M059J (cell line): ENCODE measurements at places on chromosomes 2 and 18. TPM values are rescaled to one million over a fixed set of nuclear protein-coding genes. Genes with fewer than 3 reads are reported as not detected.

PROC gene
- 0.64 and 1.6 TPM in 2 replicates for total RNA-seq

POTEI gene
- total RNA-seq = 0.02 TPM in 1 of 2 replicates, not detected in the other

GRCh38 chr2:62204998-62205496, 9.1 kb downstream of the B3GNT2 start:
- no peak for DNase-seq

DNA sequence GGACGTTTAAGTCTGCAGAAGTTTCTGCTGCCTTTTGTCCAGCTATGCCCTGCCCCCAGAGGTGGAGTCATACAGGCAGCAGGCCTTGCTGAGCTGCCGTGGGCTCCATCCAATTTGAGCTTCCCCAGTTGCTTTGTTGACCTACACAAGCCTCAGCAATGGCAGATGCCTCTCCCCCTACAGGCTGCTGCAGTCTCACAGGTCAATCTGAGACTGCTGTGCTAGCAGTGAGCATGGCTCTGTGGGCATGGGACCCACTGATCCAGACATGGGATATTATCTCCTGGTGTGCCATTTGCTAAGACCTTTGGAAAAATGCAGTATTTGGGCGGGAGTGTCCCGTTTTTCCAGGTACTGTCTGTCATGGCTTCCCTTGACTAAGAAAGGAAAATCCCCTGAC, 726.0 kb downstream of the ERBB4 start:
- DNase-seq = no peak

- DNase-seq = no peak
Observed at GRCh38 chr2:173101687-173102086, 26.0 kb downstream of the MAP3K20 start.

DNA sequence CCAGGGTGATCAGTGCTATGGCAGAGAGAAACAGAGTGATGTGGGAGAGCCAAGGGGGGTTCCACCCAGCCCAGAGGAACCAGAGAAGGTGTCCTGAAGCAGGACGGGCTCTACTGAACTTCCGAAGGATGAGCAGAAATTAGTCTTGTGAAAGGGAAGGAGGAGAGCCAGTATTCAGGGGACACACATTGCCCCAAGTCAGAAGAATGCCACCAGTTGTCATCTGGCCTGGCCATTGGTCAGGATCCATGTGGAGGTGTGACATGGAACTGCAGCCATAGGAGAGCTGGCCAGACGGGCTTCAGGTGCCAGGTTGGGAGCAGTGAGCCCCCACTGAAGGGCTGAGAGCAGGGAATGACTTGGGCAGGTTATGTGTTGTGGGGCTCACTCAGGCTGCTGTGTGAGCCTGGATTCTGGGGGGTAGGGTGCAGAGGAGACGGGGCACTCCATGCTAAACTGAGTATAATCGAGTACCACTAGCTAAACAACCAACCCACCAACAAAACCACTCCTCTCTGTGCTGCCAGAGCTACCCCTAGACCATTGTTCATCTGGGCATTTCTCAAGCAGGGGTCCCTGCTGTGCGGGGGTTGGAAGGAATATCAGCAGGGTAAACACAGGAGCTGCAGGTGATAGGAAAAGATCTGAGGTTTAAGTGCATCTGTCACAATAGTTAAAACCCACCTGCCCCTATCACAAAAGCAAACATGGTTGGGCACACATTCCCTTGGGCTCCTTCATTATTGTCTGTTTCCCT, 25.3 kb downstream of the MARCO start:
- no peak for DNase-seq

DNA sequence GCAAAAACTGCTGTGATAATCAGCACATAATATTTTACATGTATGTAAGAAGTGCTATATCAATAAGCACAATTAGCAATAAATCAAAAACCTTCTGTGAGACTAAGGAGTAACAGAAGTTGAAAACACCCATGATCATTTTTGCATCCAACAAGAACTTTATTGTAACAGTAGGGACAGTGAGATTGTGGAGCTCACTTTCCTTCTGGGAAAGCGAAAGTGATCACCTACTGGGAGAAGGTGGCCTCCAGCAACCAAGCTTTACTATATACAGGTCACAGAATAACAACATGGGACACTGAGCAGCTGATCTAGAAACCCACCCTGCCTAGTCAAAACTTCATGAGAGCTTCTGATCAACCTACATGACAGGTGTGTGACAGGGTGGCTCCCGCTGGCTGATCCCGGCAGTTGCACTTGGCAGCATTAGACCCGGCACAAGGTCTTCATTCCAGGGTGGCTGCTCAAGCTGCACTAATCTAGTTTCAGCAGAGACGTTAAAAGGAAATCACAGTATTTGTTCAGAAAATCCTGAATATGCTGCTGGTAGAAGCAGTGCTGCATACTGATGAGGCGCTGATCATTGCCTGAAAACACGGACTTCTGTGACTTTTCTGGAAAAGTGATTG, 63.5 kb upstream of the ARL5A start:
- DNase-seq = peak; percentile 9

- DNase-seq = no peak
Observed at GRCh38 chr18:52715991-52716390, 376.0 kb downstream of the DCC start.

- DNase-seq = peak; percentile 86
Observed at GRCh38 chr2:134683561-134684112, 35.2 kb downstream of the TMEM163 start.

GRCh38 chr2:226873051-226873620, 37.3 kb downstream of the RHBDD1 start:
- peak; percentile 61 for DNase-seq

MAPK4 gene
- not detected in 2 replicates for total RNA-seq

GRCh38 chr2:238146884-238147544, 8.5 kb downstream of the KLHL30 start:
- no peak for DNase-seq

RBM43 gene
- total RNA-seq = 1.3 and 3.2 TPM in 2 replicates

ARL4C gene
- 48.1 and 65.8 TPM in 2 replicates for total RNA-seq

C2orf15 gene
- 0.39 and 1.4 TPM in 2 replicates for total RNA-seq

MIB1 gene
- 26.5 and 39.6 TPM in 2 replicates for total RNA-seq

GRCh38 chr2:64769392-64770044, 115.8 kb upstream of the SERTAD2 start:
- no peak for DNase-seq

RESP18 gene
- total RNA-seq = not detected in 2 replicates

ICOS gene
- not detected in 2 replicates for total RNA-seq

C2orf66 gene
- total RNA-seq = not detected in 2 replicates

DNA sequence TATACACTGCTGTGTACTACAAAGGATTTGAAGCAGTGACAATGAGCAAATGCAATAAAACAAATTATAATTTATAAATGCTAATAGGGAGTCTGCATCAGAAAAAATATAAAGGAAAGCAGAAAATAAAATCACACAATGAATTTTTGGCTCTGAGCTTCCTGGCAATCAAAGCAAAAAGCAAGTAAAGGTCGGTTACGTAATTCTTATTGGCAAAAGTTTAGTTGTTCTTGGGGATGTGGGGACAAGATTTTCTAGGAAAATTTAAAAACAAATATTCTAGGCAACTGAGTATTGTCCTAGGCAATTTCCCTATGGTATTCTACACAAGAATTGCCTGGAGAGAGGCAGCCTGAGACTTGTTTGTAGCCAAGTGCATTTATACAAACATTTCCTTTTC, 1.8 kb downstream of the ORC2 start:
- no peak for DNase-seq

DNA sequence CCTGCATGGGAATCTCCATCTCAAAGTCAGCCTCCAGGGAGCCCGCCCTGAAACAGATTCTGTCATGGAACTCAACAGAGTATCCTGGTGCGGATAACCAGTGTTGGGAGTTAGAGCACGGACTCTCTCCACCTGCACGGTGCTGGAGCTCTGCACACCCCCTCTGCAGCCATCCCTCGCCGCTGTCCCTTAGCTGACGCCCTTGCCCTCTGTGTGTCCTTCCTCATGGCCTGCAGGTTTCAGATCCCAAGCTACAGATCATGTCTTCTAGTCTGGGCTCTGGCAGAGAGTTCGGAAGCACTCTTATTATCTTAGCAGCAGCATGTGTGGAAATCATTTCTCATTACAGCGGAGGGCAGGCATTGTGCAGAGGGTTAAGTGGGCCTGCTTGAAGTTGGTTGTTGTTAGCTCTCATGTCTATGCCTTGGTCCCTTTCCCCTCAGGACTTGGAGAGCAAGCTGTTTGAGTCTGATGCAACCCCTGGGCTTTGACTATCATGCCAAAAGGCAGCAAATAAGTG, 26.0 kb downstream of the TMEM127 start:
- no peak for DNase-seq

GRCh38 chr18:36382854-36383253, 85.3 kb downstream of the FHOD3 start:
- no peak for DNase-seq
